Hindlimb muscle (tissue), 1 donor: ENCODE measurements at places on chromosomes 11 and 22. TPM values are rescaled to one million over a fixed set of nuclear protein-coding genes. Genes with fewer than 3 reads are reported as not detected.

DNA sequence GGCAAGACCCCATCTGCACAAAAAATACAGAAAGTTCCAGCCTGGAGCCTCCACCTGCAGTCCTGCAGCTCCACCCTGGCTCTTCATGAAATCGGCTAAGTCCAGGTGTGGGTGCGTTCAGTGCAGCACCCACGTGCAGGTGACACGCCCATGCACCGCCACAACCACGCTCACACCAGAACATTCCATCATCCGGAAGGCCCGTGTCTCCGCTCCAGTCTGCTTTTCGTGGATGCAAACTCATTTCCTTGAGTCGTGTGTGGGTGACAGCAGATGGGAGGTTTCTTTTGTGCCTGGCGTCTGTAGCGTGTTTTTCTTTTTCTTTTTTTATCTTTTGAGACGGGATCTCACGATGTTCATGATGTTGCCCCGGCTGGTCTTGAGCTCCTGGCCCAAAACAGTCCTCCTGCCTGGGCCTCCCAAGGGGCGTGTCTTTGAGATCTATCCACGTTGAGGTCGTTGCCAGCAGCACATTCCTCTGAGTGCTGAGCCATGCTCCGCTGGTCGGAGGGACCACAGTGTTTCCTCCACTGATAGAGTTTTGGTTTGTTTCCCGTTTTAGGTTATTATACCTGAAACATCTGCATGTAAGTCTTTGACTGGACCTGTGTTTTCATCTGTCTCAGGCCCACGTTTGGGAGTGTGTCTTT, 7.2 kb downstream of the PTDSS2 start:
- no peak for DNase-seq

- DNase-seq = no peak
Measured at GRCh38 chr11:111209543-111210355, 35.8 kb upstream of the POU2AF2 start.

DNA sequence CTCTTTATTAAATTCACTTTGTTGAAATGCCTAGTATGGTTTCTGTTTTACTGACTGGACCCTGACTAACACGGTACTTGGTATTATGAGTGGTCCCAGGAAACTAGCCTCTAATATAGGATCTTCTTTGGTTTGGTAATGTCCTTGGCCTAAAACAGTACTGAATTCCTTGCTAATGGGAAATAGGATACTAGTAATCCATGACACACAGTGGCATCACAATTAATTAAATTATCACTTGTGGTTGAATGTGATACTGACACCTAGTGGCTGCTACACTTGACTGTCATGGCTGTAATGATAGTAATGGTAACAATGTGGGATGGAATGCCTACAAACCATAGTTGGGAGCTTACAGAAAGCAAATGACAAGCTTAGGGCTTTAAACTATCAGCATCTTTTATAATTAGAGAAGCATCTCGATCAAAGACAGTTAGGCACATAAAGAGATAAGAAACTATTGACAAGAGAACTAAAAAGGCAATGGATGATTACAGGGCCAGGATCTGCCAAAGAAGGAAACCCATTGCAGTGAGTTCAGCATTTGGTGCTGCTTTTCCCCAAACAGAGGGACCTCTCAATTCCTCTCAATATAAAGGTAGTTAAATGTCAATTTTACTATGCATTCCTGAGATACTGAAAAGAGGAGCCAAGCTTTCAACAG, 8.6 kb downstream of the DNHD1 start:
- no peak for DNase-seq

Gene DDIAS
- 2.6 TPM for polyA plus RNA-seq
